HFFc6 (cell line): ENCODE measurements at places on chromosomes 1 and 21. TPM values are rescaled to one million over a fixed set of nuclear protein-coding genes. Genes with fewer than 3 reads are reported as not detected.

PYHIN1 gene
- not detected in 3 replicates for total RNA-seq

CR1 gene
- not detected in 3 replicates for total RNA-seq

DNA sequence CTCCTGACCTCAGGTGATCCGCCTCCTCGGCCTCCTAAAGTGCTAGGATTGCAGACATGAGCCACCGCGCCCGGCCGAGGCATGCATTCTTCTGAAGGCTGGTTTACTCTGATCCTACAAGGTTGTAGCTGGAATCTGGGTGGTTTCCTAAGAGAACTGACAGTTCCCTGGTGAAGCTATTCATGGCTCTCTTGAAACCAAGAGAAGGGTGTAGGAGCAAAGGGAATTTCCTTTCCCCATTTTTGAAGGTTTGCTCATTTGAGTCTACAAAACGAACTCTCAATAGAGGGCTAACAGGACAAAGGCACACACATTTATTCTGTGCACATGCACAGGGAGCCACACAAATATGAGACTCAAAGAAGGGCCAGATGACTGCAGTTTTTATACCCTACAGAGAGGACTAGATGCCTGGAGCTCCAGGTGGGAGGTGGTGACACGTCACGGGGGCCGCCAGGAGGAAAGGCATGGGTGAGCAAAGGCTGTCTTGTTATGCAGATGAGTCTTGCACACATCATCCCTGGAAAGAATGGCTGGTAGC, 49.5 kb upstream of the ERRFI1 start:
- peak; percentile 21 for DNase-seq

CDK18 gene
- total RNA-seq = 0.78 to 2.9 TPM (median 1.0 TPM) in 3 replicates

GRCh38 chr1:33341190-33341589, 20.3 kb upstream of the A3GALT2 start:
- DNase-seq = no peak

DNA sequence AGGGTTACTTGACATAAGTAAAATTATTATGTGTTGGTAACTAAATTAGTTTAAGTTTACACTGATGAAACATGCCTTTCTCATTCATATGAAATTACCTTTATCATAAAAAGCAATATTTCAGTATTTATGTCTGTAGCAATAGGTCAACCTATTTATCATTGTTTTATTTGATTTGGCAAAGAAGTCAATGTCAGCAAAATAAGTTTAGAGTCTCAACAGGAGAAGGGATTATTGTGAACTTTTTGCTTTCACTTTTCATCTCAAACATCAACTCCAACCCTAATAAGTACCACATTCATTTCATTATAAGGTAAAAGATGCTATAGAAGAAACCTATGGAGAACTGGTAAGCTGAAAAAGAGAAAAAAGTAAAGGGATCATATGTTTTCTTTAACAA, 1015.4 kb upstream of the ADGRL4 start:
- DNase-seq = no peak

- no peak for DNase-seq
These were observed 405.3 kb downstream of the RRAGC start for GRCh38 chr1:38454236-38454635.
